ENCODE measurements at places on chromosomes 2 and 18.
A peak's percentile ranks its signal among the peaks of the same experiment; 100 is the strongest.

- peak; percentile 25 for DNase-seq
These were observed 280.6 kb upstream of the PARD3B start for GRCh38 chr2:204264621-204265140.

DNA sequence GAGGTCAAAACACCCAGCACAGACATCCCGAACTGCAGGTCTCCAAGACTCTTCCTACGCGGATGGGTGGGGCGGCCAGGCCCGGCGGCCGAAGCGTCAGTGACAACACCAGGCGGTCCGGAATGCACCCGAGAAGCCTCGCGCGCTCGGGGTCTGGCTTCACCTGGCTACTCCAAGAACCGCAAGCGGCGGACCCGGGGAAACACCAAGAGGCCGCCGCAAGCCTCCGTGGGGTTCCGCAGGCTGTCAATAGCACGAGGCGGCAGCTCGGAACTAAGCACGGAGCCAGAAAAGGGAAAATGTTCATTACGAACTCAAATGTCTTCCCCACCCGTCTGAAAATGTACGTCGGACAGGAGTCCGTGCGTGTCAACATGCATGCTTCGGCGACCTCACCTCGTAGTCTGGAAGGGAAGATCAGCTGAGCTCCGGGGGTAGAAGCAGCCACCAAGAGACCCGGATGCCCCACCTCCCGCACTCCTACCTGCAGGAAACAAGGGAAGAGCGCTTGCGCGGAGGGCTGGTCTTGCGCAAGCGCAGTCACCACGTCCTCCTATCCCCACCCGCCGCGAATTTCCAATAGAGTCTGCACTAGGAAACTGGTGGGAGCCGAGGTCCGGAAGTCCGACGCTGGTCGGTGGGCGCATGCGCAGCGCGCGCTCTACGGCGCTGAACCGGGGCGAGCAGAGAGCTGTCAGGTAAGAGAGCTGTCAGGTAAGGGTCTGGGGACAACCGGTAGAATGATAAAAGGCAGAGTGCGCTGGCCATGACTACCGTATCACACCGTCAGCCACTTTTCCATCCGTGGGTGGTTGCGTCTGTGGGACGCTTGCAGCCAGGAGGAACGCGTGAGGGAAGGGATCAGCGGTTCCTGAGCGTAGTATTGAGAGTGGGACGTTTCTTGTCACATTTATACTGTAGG lies at the start of the genes GPATCH11 and HEATR5B:
TSS of gene GPATCH11 (plus strand) at position 646 of the 922 bp plus-strand sequence. CDS start 3,864 bp downstream, outside the sequence.
TSS of gene HEATR5B (minus strand) at position 500 of the 922 bp plus-strand sequence. CDS start 958 bp downstream, outside the sequence.
- DNase-seq: peak; percentile 81

- DNase-seq: no peak
These were observed 6.2 kb downstream of the VPS54 start for GRCh38 chr2:64013053-64013452.

DNA sequence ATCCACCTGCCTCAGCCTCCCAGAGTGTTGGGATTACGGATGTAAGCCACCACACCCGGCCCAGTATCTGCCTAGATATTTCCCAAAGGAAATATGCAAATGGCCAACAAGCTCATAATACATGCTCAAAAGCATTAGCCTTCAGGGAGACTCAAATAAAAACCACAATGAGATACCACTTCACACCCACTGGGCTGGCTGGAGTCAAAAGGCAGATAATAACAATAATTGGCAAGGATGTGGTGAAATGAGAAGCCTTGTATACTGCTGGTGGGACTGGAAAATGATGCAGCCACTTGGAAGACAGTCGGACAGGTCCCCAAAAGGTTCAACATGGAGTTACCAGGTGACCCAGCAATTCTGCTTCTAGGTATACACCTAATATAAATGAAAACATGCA lies 20.5 kb upstream of the ZNF516 start:
- DNase-seq: no peak

- no peak for DNase-seq
These were observed 68.9 kb upstream of the ZSWIM2 start for GRCh38 chr2:186917866-186918265.

- DNase-seq: no peak
These were observed 48.3 kb downstream of the TTC21B start for GRCh38 chr2:165905269-165905668.

GRCh38 chr2:196453613-196454047 lies 185.9 kb upstream of the CCDC150 start:
- peak; percentile 16 for DNase-seq

GRCh38 chr18:27010784-27011183 lies 145.3 kb upstream of the AQP4 start:
- no peak for DNase-seq

- DNase-seq: no peak
These were observed 19.5 kb downstream of the FBXO15 start for GRCh38 chr18:74128159-74128558.

DNA sequence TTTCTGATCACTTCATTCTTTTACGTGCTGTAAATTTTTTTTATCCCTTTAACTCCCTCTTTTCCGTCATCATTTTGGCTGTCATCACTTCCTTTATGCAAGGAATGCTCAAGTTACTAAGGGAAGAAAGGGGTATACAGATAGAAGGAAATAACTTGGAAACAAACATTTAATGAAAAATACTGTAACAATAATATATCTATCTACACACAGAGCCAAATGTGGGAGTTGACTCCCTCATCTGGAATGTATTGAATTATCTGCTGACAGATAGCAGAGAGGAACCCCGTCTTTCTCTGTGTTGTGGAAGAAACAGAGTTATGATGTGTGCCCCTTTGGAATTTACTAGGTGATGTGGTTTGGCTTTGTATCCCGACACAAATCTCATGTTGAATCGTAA lies 182.5 kb upstream of the NXPH2 start:
- no peak for DNase-seq

GRCh38 chr2:224871813-224872212 lies 155.6 kb upstream of the CCDC195 start:
- DNase-seq: no peak

- no peak for DNase-seq
These were observed 113.6 kb downstream of the MEP1B start for GRCh38 chr18:32303400-32303799.

DNA sequence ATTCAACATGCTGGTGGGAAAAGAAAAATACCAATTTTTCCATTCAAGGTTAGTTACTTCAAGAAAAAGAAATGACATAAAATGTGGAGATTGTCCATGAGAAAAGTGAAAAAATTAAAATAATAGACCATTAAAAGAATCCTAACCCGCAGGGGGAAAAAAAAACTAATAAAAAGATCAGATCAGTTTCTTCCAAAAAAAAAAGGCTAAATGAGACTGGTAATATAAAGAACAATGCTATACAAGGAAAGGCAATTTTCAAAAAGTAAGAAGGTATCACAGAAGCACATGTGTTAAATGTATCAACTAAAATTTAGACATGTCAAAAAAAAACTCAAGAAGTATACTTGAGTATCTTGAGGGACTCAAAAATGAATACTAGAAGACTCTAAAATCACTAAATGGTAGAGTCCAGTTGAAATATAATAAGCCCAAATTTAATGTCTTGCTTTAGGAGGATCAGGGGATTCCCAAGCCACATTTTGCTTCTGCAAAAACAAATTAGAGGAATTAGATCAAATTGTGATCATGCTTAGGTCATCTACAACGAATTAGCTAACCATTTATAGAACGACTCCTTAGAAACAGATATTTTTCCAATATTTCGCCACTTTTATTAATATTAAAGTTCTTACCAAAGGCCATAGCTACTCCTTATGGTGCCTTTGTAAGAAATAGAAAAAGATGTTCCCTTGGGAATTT lies 35.8 kb upstream of the GLS start:
- no peak for DNase-seq

DNA sequence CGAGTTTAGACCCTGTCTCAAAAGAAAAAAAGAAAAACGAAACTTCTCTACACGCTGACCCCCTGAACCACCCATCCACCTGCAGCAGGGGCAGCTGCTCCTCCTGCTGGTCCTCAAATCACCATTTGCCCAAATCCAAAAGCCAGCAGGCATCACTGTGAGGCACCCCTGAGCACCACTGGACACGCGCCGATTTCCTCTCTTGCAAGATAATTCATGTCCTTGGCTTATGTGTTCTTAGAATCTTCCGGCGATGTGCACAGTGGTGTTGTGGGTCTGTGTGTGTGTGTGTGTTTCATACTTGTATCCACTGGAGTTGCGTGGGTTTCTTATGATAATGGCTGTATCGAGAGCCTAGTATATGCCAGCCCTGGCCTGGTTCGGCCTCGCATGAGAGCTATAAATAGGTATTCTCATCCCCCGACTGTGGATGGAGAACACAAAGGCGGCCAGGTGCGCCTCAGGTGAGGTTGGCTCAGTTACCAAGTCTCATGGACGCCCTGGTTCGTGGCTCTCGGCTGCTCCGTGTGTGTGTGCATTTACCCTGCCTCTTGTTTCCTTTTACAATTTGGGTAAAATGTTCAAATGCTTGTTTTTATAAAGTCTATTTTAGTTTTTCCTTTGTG lies 235.5 kb downstream of the HDAC4 start:
- DNase-seq: no peak

GRCh38 chr2:65856423-65856822 lies 424.0 kb upstream of the SPRED2 start:
- no peak for DNase-seq

DNA sequence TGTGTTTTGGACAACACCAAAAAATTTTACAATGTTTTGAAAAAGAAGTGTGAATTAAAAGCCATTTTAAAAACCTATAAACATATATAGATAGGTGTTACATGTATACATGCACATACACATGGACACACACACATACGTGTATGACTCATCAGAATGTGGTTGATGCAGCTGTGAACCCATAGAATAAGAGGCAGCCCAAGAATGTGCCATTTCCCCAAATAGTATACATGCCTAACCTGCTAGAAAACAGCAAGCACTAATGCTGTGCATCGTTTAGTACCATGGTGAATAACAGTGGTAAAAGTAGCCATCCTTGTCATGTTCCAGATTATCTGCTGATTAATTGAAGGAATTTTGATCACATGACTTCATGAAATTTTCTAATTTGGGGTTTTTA lies 149.0 kb downstream of the DSEL start:
- DNase-seq: no peak

DNA sequence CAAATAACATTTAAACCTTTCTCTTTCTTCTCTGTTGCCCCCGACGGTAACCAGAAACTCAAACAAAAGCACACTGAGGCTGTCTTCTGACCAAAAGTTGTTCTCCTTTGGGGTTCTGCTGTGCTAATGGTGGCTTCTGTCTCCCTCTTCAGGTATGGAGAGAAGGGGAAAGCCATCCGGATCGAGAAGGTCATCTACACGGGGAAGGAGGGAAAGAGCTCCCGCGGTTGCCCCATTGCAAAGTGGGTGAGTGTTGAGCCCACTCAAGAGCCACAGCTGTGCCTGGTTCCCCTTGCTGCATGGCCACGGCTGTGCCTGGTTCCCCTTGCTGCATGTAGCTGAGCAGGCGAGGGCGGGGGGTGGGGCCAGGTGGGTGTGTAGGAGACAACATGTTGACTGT lies 67.4 kb downstream of the BOLA3 start:
- no peak for DNase-seq

- no peak for DNase-seq
These were observed 46.9 kb downstream of the DNMT3A start for GRCh38 chr2:25294573-25295462.

DNA sequence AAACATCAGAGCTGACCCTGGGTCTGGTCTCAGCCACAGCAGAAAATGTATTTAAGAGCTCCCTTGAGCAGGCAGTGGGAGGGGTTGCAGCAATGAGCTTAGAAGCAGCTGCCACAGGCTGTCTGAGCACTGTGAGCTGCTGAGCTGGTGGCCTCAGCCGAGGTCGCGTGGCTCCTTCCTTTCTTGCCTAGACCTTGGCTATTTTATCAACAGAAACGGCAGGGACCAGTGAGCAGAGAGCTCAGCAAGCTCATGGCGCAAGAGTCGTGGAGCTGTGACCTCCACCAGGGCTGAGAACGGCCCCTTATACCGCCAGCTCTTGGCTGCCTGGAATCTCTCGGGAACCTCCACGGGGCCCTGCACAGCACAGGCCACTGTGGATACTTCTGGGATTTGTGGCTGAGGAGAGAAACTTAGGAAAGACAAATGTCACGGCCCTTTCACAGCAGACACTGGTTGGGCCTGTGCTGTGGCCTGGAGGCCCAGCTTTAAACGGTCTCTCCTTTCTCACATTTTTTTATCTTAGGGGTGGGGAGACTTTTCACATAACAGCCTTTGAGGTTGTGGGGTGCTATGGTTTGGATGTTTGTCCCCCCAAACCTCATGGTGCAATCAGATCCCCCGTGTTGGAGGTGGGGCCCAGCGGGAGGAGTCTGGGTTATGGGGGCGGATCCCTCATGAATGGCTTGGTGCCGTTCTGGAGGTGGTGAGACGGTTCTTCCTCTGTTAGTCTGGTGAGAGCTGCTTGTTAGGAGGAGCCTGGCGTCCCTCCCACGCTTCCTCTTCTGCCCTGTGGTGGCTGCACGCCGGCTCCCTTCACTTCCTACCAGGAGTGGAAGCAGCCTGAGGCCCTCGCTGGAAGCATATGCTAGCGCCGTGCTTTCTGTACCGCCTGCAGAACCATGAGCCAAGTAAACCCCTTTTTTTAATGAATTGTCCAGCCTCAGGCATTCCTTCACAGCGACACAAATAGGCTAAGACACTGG lies 1.7 kb downstream of the ALLC start:
- DNase-seq: no peak

DNA sequence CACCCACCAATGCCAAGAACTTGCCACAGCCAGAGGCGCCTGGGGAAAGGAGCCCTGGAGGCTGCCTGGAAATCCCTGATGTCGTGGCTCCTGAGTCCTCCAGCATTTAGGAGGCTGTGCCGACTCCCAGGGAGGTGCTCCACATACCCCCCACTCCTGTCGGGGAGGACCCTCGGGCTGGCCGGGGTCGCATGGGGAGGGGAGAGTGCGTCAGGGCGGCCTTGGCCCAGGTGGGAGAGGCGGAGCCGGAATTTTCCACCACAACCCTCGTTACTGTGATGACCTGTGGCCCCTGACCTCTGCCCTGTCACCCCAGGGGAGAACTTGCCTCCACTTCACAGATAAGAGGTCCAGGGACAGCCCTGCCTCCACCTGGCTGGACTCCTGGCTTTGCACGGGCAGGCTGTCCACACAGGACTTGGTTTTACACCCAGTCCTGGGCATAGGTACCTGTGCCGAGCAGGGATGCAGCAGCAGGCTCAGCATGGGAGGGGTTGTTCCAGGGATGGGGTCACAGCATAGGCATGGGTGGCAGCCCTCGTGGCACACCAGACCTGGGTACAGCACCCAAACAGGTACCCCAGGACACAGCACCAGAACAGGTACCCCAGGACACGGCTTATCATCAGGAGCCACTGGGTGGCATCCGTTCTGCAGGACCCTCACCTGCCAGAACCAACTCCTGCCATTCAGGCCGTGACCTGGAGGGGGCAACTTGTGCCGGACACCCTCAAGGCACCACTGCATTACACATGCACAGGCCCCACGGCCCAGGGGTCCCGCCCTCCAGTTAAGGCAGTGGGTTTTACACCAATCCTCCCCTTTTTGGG lies 12.3 kb upstream of the AGXT start:
- DNase-seq: no peak

- no peak for DNase-seq
These were observed 83.9 kb upstream of the REV1 start for GRCh38 chr2:99573634-99574251.

Data from NCI-H446 (cell line).